CD4-positive, alpha-beta T cell treated with Interleukin-10 for 1 hour (primary cell): ENCODE measurements at places on chromosomes 16 and 17.
A peak's percentile ranks its signal among the peaks of the same experiment; 100 is the strongest.

DNA sequence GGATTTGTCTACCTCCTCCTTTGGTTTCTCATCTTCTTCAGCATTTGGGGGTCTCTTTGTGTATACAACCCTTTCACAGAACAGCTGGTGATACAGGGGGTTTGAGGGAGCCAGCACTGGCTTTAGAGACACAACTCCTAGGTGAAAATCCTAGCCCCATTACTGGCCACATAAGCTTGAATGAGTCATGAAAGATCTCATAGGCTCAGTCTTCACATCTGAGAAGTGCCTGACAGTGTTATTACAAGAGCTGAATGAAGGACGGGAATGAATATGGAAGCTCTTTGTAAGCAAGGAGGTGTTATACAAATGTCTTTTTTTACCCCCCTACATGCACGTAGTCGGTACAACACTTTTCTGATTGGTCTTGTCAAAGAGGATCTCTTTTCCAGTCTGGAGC is 1.7 kb upstream of the B4GALNT2 start:
- DNase-seq = no peak

- peak; percentile 15 for DNase-seq
Observed at GRCh38 chr17:8141741-8142140, 10.5 kb downstream of the PER1 start.

- DNase-seq = no peak
Observed at GRCh38 chr16:1651974-1652312, 26.1 kb upstream of the JPT2 start.

GRCh38 chr16:1158456-1159324 is 5.8 kb downstream of the CACNA1H start:
- no peak for DNase-seq

- no peak for DNase-seq
Observed at GRCh38 chr16:12170103-12171040, 193.8 kb downstream of the SNX29 start.

GRCh38 chr16:75289189-75289588 is 37.8 kb upstream of the BCAR1 start:
- DNase-seq = no peak

DNA sequence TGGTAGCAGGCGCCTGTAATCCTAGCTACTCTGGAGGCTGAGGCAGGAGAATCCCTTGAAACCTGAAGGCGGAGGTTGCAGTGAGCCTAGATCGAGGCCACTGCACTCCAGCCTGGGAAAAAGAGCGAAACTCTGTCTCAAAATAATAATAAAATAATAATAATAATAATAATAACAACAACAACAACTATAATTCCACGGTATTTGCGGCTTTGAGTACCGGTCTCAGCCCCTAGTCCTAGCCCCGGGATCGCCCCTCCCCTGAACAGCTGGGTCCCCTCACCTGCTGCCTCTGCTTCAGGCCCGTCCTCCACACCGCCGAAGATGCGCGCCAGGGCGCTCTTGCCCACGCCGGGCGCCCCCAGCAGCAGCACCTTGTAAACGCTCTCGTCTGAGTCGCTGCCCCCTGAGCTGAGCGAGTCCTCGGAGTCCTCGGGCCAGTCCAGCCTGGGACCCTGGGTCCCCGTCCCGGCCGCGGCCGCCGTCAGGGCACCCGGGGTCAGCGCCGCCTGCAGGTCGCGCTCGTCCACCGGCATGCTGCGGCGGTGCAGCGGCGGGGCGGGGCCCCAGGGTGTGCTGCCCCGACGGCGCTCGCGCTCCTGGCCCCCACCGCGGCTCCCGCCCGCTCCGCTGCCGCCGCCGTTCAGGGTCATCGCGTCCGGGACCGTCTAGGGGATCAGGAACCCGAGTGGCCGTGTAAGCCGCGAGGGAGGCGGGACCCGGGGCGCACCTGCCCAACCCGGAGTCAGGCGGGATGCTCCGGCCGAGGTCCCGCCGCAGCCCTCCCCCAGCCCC is 611 bp downstream of the RRAD start:
- peak; percentile 35 for DNase-seq

DNA sequence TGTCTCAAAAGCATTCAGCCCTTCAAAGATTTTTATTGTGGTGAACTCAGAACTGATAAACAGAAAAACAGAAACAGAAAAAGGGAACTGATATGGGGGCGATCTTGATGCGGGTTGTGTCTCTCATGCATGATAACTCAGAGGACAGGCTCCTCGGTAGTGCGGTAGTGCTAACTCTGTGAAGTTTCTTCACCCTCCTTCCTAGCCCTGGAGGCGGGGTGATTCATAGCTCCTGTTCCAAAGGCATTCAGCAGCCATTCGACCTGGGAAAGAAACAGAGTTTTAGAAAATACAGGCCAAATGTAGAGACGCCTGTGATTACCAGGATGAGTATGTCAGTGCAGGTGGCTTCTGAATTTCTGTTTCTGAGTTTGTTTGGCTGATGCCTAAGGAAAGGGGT is 5.5 kb upstream of the MAF start:
- no peak for DNase-seq

- no peak for DNase-seq
Observed at GRCh38 chr17:55303701-55304145, 39.0 kb downstream of the HLF start.

GRCh38 chr17:81396722-81397313 is 1.6 kb downstream of the BAHCC1 start:
- peak; percentile 43 for DNase-seq

GRCh38 chr17:45380046-45380765 is 52.5 kb downstream of the ARHGAP27 start:
- no peak for DNase-seq

GRCh38 chr16:51328733-51329132 is 177.7 kb upstream of the SALL1 start:
- no peak for DNase-seq

GRCh38 chr16:85173146-85173980 is 61.1 kb upstream of the CIBAR2 start:
- no peak for DNase-seq

DNA sequence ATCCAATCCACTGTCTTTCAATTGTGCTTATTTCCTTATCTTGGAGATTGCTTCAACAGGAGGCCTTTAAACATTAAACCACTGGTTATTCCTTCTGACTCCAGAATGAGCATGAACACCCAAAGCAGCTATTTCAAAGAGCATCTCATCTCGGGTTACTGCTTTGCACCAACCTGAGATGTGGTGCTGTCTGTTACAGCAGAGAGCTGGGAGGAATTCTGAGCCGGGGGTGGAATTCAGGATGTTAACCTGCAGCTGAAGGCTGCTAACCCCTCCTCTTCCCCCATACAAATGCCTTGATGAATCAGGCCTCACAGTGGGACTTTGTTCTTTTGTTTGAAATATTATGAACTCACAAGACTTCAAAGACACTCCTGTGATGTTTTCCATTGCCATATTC is 113.1 kb downstream of the SHISA9 start:
- DNase-seq = no peak

GRCh38 chr17:40122136-40122998 is 596 bp downstream of the MSL1 start:
- DNase-seq = no peak

DNA sequence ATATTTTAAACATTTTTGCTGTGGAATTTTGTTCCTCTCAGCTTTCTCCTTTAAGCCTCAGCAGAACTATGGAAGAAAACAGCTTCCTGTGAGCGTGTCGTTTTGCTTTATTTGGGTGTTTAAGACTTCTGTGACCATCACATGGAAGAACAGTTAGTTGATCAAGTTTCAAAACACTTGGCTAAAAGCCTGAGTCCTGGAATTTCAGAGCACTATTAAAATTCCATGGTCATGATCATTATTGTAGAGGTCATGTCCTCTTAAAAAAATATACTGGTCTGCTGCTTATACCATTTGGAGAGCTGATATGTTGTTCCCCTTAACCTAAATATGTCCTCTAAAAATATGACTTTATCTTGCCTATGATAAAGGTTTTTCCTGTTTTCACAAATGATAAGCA is 12.6 kb upstream of the CDR2 start:
- no peak for DNase-seq

- no peak for DNase-seq
Observed at GRCh38 chr16:78196502-78196901, 97.0 kb downstream of the WWOX start.

GRCh38 chr16:50747207-50747956 is 5.5 kb downstream of the CYLD start:
- peak; percentile 77 for DNase-seq

- peak; percentile 89 for DNase-seq
Observed at GRCh38 chr17:63697341-63698286, 2.3 kb downstream of the LIMD2 start.

GRCh38 chr17:27353033-27353460 is 59.1 kb downstream of the WSB1 start:
- DNase-seq = no peak

DNA sequence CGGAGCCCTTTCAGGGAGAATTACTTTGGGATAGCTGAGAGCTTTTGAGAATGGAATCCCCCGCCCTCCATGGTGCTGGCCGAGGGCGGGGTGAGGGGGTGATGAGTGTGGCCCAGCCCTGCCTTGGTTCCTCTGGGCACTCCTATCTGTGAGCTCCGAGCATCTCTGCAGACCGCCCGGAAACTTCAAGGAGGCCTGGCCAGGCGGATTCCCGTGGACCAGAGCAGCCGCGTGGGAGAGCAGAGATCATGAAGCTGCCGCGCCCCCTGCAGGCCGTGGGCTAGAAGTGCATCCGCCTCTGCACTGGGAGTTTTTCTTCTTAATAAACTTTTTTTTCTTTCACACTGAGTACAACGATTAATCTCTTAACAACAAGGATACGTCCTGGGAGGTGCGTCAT is 392.9 kb upstream of the EEF2KMT start:
- DNase-seq = no peak

- no peak for DNase-seq
Observed at GRCh38 chr16:27841061-27841801, 222.3 kb downstream of the GSG1L start.

DNA sequence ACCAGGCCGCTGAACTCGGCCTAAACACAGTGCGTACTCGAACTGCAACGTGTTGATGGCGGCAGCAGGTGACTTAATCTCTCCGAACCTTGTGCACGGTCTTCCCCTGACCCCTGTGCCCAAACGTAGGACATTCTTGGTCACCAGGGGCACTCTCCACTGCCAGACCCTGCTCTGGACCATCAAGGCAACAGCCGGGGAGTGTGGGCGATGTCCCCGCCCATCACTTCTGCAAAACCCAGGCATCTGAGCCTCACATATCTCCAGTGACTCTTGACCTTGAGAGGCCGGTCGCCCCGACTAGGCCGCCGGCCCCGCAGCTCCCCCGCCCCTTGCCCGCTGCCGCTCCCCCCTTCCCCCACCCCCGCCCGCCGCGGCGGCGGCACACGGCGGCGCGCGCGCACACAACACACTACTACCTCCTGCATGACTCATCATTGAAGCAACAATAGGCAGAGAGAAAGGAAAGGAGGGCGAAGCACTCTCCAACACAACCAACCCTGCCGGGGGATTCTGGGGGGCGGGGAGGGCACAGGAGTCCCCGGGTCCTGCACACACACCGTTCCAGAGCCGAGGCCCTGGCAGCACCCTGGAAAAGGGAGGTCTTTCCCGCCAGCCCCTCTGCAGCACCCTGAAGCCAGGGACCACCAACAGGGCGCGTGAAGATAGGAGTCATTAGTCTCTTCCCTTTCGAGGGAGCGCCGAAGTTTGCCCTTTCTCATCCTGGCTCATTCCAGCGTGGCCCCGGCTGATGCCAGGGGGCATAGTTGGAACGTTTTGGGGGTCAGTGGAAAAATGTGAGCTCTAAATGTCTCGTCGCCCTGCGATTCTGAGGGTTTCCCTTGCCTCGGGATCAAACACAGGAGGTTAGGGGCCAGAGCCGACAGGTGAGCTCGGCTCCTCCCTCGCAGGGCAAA is 1.9 kb downstream of the MNT start:
- DNase-seq = peak; percentile 71

DNA sequence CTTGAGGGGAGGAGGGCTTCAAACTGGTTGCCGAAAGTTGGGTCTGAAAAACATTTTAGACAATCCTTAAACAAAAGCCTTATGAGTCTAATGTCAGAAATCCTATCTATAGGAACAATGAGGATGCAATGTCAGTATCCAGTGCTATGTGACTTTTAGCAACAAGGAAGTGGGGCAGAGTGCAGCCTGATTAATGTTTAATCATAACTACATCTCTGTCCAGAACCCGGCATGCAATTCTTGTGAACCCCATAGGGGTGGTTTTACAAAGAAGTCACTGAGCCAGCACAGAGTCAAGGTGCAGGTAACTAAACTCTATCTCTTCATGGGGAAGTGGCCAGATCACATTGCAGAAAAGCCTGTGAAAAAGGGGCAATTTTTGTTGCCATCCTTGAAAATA is 267.5 kb downstream of the HS3ST4 start:
- no peak for DNase-seq

- no peak for DNase-seq
Observed at GRCh38 chr17:69404399-69404798, 10.1 kb upstream of the MAP2K6 start.

- no peak for DNase-seq
Observed at GRCh38 chr16:11133344-11133943, 122.6 kb downstream of the SOCS1 start.

GRCh38 chr16:82587289-82587688 is 39.5 kb upstream of the CDH13 start:
- no peak for DNase-seq

- DNase-seq = no peak
Observed at GRCh38 chr16:79162977-79163376, 437.6 kb downstream of the MAF start.

DNA sequence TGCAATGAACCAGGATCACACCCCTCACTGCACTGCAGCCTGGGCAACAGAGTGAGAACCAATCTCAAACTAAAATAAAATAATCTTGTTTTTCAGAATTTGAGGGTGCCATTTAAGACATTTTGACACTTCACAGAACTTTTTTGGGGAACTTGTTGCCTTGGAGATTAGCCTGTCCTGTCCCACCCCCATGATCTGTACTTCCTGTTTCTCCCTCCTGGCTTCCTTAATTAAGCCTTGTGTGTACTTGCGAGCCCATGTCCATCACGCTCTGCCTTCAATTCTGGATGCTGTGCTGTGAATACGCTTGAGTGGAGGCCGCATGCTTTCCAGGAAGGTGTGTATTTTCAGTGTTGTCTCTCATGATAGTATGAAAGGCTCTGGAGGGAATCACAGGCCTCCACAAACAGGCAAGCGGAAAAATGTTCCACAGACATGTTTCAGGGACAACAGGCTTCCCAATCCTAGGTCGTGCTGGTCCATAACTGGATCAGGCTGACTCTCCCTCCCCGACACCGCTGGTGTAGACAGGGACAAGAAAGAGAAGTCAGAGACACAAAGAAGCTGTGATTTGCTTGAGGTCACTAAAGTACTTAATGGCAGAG is 56.9 kb downstream of the NOS2 start:
- no peak for DNase-seq

- DNase-seq = no peak
Observed at GRCh38 chr16:72220875-72221629, 49.1 kb upstream of the PMFBP1 start.

GRCh38 chr16:84692451-84693214 is 7.2 kb upstream of the USP10 start:
- DNase-seq = no peak

DNA sequence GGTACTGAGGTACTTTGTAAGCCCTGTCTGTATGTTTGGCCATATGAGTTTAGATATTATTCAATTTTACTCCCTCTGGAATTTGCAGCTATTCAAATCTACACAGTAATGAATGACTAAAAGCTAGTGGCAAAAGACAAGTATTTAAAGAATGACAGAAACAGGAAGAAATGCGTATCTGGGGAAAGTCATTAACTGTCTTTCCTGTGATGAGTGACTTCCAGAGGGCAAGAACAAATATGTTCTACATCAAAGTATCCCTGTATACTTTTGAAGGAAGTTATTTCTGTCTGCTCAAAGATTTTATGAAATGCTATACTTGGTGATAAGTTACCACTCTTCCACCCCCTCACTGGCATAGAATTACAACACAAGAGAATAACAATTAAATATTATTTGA is 489.3 kb upstream of the SOX9 start:
- no peak for DNase-seq
